ENCODE measurements at places on chromosomes 12 and 14.
A peak's percentile ranks its signal among the peaks of the same experiment; 100 is the strongest.

DNA sequence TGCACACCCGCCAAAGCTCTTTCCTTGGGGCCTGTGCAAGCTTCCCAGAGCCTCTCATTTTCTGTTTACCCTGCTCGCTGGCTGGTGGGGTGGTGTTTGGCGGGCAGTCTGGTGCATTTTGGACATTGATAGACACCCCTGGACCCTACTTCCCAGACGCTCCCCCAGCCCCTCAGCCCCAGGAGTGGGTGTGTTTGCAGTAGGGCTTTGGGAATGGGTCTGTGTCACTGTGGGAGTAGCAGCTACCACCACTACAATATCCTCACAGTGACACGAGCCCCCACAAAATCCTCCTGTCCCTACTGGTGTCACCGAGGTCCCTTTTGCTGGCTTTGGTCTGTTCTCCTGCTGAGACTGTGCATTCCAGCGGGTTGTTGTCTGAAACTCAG, 371.3 kb downstream of the TMEM121 start:
- H3K4me1 ChIP-seq = peaks cover 10% of the 10 kb centered on the region
- no peaks in the 10 kb centered on the region for H3K36me3 ChIP-seq
- H3K27me3 ChIP-seq = peaks cover 60% of the 10 kb centered on the region
- H3K27ac ChIP-seq = no peak overlapping the region

DNA sequence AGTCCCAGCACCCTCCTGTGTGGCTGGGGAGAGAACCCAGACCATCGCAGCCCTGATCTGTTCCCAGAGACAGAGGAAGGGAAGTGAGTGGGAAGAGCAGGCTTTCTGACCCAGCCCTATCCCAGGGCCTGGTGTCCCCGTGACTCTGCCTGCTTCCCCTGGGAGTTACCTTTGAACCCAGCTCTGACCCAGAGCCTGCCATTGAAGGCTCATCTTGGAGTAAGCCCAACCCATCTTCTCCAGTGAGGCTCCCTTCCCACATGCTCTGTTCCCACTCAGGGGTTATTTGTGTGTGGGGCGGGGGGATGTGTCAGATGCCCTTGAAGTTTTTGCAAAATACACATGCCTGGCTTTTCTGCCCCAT, 6.0 kb downstream of the TMEM63C start:
- H3K4me1 ChIP-seq = peaks cover 14% of the 10 kb centered on the region
- H3K27ac ChIP-seq = no peak overlapping the region
- H3K36me3 ChIP-seq = no peaks in the 10 kb centered on the region
- DNase-seq = no peak
- no peak overlapping the region for H3K4me3 ChIP-seq

DNA sequence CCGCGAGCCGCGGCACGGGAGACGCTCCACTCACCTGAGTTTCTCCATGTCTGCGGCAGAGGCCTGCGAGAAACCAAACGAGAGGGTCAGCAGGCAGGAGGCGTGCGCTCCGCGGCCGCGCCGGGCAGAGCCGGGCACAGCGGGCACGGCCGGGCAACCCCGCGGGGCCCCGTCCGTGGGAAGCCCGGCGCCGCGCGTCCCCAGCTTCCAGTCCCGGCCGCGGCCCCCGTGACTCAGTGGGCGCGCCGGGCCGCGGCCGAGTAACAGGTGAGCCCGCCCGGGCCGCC, 19.4 kb downstream of the BEGAIN start:
- no peak overlapping the region for H3K4me3 ChIP-seq
- no peak overlapping the region for H3K27ac ChIP-seq
- H3K27me3 ChIP-seq = peaks cover 58% of the 10 kb centered on the region
- peaks cover 4% of the 10 kb centered on the region for H3K4me1 ChIP-seq
- H3K36me3 ChIP-seq = no peaks in the 10 kb centered on the region

GRCh38 chr12:132858718-132859266, 28.6 kb downstream of the CHFR start:
- no peak overlapping the region for H3K4me3 ChIP-seq
- H3K4me1 ChIP-seq = peaks cover 8% of the 10 kb centered on the region

GRCh38 chr14:37595809-37596621, 586 bp downstream of the TTC6 start:
- peak overlapping the region; percentile 71 for H3K4me3 ChIP-seq
- H3K27me3 ChIP-seq = peaks cover 87% of the 10 kb centered on the region
- peaks cover 40% of the 10 kb centered on the region for H3K4me1 ChIP-seq

- H3K27me3 ChIP-seq = no peaks in the 10 kb centered on the region
- no peak overlapping the region for H3K27ac ChIP-seq
- H3K36me3 ChIP-seq = no peaks in the 10 kb centered on the region
- H3K4me1 ChIP-seq = no peaks in the 10 kb centered on the region
- DNase-seq = no peak
These were observed 69.7 kb downstream of the TSPAN11 start for GRCh38 chr12:30996255-30996654.

- peaks cover 6% of the 10 kb centered on the region for H3K4me1 ChIP-seq
- no peak for DNase-seq
- no peaks in the 10 kb centered on the region for H3K27me3 ChIP-seq
These were observed 90.6 kb downstream of the CIT start for GRCh38 chr12:119786539-119786938.

GRCh38 chr12:67854351-67854750, 134.9 kb upstream of the IFNG-AS1 start:
- H3K4me3 ChIP-seq = no peak overlapping the region
- H3K4me1 ChIP-seq = no peaks in the 10 kb centered on the region
- H3K27me3 ChIP-seq = no peaks in the 10 kb centered on the region
- H3K36me3 ChIP-seq = no peaks in the 10 kb centered on the region
- DNase-seq = no peak
